ENCODE measurements at places on chromosomes 5 and 9. TPM values are rescaled to one million over a fixed set of nuclear protein-coding genes. Genes with fewer than 3 reads are reported as not detected.

IFT74 gene
- 6.5 TPM for total RNA-seq

DNA sequence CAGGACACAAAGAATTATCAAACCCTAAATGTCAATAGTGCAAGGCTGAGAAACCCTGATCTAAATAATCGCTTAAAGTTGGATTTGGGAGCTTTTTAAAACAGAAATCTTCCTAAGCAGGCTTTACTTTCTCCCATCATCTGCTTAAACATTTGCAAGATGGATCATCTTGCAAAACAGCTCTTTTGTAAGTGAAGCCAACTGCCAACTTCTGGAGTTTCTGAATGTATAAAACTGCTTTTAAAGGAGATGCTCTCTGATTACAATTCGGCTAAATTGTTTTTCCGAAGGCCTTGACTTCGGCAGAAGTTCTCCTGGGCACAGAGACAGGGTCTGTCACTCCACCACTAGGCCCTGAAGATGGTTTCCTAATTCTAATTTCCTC lies 1.3 kb downstream of the PTPN3 start:
- no peak for DNase-seq

GLRA1 gene
- not detected for total RNA-seq

GRCh38 chr5:75659791-75660450 lies 48.7 kb downstream of the ANKDD1B start:
- DNase-seq, result no peak

DNA sequence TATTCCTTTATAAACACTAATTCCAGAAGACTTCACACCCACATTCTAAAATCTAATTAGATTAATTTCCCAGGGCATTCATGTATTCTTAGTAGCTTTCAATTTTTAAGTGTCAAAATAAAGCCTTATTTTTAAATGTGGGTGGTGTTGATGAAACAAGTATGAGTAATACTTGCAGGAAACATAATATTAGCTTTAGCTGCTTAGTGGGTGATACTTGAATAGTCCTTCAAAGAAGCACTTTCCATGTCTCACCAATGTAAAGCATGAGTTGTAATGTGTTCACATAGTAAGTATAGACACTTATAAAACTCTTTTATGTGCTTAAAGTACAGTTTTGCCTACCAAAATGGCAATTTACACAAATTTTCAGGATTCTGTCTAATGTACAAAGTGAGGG lies 6.9 kb downstream of the FNBP1 start:
- DNase-seq, result no peak

LHX3 gene
- total RNA-seq, result not detected

NRG2 gene
- total RNA-seq, result not detected

LOX gene
- total RNA-seq, result 0.23 TPM
